Smooth muscle cell of bladder (primary cell): ENCODE measurements at places on chromosomes 7 and 10. TPM values are rescaled to one million over a fixed set of nuclear protein-coding genes. Genes with fewer than 3 reads are reported as not detected.

NKX1-2 gene
- total RNA-seq: not detected in 2 replicates

C10orf143 gene
- 0.85 and 1.2 TPM in 2 replicates for total RNA-seq

ZNF33B gene
- 5.1 and 7.7 TPM in 2 replicates for total RNA-seq

FGFBP3 gene
- total RNA-seq: 0.28 TPM in 2 replicates

KCNIP2 gene
- 0.28 and 1.8 TPM in 2 replicates for total RNA-seq

EPDR1 gene
- 42.5 and 112 TPM in 2 replicates for total RNA-seq

KLF6 gene
- total RNA-seq: 18.8 and 25.1 TPM in 2 replicates

RSPH10B gene
- total RNA-seq: 0.09 TPM in 1 of 2 replicates, not detected in the other

PPIF gene
- total RNA-seq: 22.6 and 33.7 TPM in 2 replicates

NUTM2B gene
- 0.28 and 0.37 TPM in 2 replicates for total RNA-seq

NEUROG3 gene
- total RNA-seq: not detected in 2 replicates

BLNK gene
- total RNA-seq: 0.09 and 0.28 TPM in 2 replicates

FAM25C gene
- total RNA-seq: not detected in 2 replicates

SPDYE17 gene
- total RNA-seq: not detected in 2 replicates

LBX1 gene
- not detected in 2 replicates for total RNA-seq

CHAT gene
- not detected in 2 replicates for total RNA-seq

EIF5AL1 gene
- 0.18 and 0.28 TPM in 2 replicates for total RNA-seq

PNLIPRP3 gene
- 0.09 TPM in 1 of 2 replicates, not detected in the other for total RNA-seq

SPDYE11 gene
- total RNA-seq: not detected in 2 replicates

SCART1 gene
- total RNA-seq: 1.3 and 1.9 TPM in 2 replicates

CLDN4 gene
- 0.14 and 1.5 TPM in 2 replicates for total RNA-seq

MLXIPL gene
- total RNA-seq: 0.37 and 0.57 TPM in 2 replicates

PRRT4 gene
- 0.18 TPM in 1 of 2 replicates, not detected in the other for total RNA-seq

OTUD1 gene
- 3.8 and 4.3 TPM in 2 replicates for total RNA-seq

STAMBPL1 gene
- total RNA-seq: 27.2 and 27.3 TPM in 2 replicates

GIMAP1 gene
- total RNA-seq: under 0.01 TPM in 2 replicates

VPS26A gene
- 21.2 and 26.9 TPM in 2 replicates for total RNA-seq

FXYD4 gene
- total RNA-seq: not detected in 2 replicates

AKR1C2 gene
- total RNA-seq: 13.5 and 239 TPM in 2 replicates

SLC26A5 gene
- not detected in 2 replicates for total RNA-seq

SPDYE16 gene
- total RNA-seq: 0.14 TPM in 1 of 2 replicates, not detected in the other

OR6B1 gene
- total RNA-seq: not detected in 2 replicates

GAD2 gene
- not detected in 2 replicates for total RNA-seq

ZNF117 gene
- 3.4 and 3.6 TPM in 2 replicates for total RNA-seq

MUC3A gene
- not detected in 2 replicates for total RNA-seq
